ENCODE measurements at places on chromosomes 4 and X.

- DNase-seq: peak; percentile 75
Observed at GRCh38 chrX:136767104-136767941, 13.4 kb downstream of the ARHGEF6 start.

- peak; percentile 31 for DNase-seq
Observed at GRCh38 chrX:109934935-109935334, 68.0 kb upstream of the TMEM164 start.

GRCh38 chr4:105569057-105569865 is 16.8 kb downstream of the ARHGEF38 start:
- DNase-seq: no peak

DNA sequence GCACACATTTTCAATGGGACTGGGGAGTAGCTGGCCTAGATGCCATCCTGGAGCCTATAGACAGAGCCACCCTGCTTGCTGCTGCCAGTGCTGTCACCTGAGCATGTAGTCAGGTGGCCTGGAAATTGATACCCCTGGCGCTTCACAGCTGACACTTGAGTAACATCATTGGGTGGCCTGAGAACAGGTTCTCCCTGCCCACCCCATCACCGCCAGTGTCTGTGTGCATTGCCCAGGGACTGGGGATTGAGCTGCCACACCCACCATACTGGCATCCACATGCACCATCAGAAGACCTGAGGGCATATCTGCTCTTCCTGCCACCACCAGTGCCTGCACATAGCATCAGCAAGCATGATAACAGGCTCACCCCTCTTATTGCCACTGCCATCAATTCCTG is 1142.9 kb upstream of the PABPC4L start:
- DNase-seq: no peak

GRCh38 chr4:123386609-123387008 is 10.0 kb upstream of the SPRY1 start:
- no peak for DNase-seq

GRCh38 chrX:22399437-22400192 is 126.9 kb downstream of the CBLL2 start:
- DNase-seq: peak; percentile 32

DNA sequence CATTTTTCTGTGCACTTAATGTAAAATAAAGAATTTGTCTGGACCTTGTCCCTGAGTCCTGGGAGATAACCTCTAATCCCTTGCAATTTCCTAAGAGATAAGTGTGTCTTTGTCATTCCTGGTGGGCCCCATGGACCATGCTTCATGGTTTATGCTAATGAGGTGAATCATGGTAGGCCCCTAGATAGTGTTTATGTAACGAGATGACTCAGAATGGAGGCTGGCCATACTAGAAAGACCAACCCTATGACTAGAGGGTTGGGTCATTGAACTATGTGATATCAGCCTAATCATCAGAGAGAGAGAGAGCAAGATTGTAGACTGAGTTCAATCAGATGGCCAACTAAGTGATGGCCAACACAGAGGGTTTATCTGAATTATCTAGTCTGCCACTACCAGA is 64.2 kb upstream of the NHSL2 start:
- DNase-seq: peak; percentile 33

- no peak for DNase-seq
Observed at GRCh38 chr4:172601195-172601594, 567.4 kb upstream of the GALNT7 start.

DNA sequence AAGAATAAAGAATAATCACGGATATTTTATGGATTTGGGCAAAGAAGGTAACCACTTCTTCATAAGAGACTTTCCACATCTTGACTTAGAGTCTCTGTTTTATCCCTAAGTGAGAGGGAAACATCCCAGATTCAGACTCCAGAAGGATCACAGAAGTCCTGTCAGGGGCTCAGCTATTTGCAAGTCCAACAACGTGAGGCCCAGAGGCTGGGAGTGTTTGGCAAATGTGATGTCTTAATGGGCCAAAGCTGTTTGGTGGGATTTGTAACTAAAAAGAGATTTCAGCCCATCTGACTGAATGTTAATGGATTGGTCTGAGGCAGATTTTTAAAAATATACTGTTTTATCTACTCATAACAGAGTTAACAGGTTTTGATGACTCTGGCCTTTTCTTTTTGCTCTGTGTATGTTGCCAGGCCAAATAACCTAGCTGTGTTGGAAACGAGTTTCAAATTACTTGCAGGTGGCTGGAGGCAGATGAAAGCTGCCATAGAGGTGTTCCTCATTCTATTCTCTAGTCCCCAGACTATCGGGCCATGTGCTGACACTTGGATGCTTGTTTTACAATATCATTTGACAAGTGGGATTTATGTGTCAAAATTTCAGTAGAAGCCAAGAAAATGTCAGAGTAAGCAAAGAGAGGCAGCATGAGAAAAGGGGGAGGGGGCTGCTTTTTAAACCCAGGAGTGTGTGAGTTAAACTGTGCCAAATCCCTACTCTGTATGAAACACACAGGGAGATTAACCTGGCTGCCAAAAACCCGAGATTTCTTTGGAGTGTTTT is 330.9 kb downstream of the DCHS2 start:
- no peak for DNase-seq

DNA sequence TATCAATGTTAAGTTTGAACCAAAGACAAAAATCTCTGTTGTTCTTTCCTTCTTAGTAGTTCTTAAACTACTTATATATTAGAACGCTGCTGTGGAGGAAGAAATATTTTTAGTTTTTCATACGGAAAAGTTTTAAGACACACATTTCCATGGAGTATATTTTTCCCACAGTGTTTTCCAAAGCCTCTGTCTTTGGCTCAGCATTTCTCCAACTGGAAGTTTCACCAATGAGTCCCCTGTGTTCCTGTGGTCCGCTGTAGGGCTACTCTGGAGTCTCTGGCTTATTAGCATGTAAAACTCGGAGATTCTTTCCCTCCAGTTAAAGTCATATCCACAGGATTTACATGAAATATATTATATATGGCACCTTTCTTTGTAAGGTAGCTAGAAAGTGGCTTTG is 249.0 kb downstream of the CBR4 start:
- no peak for DNase-seq

- peak; percentile 73 for DNase-seq
Observed at GRCh38 chr4:85740431-85740861, 265.5 kb downstream of the ARHGAP24 start.

- DNase-seq: no peak
Observed at GRCh38 chr4:16411501-16412085, 185.3 kb upstream of the TAPT1 start.

DNA sequence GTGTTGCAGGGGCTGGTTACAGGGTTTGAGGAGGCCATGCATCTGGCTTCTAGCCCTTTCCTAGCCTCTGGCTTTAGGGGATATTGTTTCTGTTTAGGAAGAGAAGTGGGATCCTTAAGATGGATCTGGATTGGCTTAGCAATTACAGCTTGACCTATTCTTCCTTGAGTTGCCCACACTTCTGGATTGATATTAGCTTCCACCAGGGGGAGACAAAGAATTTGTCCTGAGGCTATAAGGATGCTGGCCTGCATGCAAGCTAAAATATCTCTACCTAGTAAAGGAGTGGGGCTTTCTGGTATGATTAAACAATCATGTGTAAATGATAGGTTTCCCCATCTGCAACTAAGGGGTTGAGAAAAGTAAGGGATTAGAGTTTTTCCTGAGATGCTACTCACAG is 117.2 kb downstream of the TEX13C start:
- peak; percentile 7 for DNase-seq

DNA sequence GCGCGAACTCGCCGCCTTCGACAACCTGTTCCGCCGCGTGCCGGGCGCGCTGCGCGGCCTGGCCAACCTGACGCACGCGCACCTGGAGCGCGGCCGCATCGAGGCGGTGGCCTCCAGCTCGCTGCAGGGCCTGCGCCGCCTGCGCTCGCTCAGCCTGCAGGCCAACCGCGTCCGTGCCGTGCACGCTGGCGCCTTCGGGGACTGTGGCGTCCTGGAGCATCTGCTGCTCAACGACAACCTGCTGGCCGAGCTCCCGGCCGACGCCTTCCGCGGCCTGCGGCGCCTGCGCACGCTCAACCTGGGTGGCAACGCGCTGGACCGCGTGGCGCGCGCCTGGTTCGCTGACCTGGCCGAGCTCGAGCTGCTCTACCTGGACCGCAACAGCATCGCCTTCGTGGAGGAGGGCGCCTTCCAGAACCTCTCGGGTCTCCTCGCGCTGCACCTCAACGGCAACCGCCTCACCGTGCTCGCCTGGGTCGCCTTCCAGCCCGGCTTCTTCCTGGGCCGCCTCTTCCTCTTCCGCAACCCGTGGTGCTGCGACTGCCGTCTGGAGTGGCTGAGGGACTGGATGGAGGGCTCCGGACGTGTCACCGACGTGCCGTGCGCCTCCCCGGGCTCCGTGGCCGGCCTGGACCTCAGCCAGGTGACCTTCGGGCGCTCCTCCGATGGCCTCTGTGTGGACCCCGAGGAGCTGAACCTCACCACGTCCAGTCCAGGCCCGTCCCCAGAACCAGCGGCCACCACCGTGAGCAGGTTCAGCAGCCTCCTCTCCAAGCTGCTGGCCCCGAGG is 27.0 kb downstream of the NYX start:
- no peak for DNase-seq

DNA sequence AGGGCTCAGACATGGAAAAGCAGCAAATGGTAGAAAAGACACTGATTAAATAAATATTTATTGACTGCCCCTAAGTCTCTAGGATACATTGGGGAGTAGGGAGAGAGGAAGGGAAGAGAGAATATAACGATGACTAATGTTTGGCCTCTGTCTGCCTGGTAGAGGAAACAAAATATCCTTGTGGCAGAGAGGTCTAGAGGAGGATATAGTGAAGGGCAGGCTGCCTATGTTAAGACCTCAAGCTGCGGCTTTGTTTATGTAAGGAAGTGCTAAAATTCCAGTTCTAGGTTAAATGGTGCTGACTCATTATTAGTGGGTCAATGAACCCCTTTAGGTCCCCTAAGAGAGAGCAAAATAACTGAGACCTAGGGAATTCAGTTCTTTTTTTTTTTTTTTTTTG is 427.3 kb upstream of the FTHL17 start:
- peak; percentile 52 for DNase-seq

DNA sequence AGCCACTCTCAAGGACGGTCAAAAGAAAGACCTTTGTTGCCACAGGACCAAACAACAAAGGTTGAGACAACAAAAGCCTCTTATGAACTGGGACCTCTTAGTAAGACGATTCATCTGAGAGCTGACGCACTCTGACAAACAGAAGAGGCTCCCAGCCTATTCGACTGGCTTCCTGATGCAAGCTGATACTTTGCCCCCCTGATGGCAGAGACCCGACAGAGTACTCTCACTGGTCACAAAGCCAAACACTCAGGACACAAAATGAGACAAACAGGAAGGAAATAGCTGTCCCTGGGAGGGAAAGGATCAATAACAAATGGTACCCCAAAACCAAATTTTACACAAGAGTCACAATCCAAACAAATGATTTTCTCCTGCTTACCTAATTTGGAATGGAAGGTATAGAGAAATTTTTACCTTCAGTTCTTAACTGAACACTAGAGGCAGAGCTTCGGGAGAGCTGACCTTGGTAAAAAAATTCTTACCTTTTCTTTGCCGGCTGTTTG is 75.2 kb upstream of the PLAC8 start:
- DNase-seq: no peak
